Muscle of arm (tissue), 14 donors: ENCODE measurements at places on chromosomes 12 and 14. TPM values are rescaled to one million over a fixed set of nuclear protein-coding genes. Genes with fewer than 3 reads are reported as not detected.

Gene PCED1B
- polyA plus RNA-seq = 0.48 TPM

DNA sequence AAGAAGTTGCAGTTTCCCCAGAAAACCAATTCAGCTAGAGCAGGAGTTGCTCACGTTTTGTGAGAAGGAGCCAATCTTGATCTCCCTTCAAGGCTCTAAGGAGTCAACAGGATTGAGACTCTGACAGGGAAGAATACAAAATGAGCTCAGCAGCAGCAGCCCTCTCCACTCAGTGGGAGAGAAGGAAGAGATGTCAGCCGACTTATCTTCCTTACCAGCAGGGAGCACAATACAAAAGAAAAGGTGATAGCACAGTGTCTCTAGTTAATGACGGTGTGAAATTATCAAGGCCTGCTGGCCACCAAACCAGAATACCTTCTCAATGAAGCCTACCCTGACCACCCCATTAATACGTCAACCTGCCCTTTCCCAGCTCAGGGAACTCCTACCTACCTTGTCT, 223.6 kb upstream of the TMPO start:
- no peak for DNase-seq

DNA sequence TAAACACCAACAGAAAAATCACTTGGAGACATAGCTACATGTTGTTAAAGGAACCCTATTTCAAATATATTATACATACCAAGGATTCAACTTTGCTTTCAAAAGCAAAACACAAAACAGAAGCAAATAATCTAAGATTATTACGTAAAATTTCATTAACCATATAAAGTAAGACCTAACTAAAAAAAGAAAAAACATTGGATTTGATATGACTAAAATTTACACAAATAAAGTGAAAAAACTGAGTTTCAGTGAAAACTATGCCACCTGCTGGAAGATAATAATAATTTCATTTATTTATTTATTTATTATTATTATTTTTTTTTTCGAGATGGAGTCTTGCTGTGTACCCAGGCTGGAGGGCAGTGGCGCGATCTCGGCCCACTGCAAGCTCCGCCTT, 45.2 kb downstream of the WDHD1 start:
- no peak for DNase-seq

DNA sequence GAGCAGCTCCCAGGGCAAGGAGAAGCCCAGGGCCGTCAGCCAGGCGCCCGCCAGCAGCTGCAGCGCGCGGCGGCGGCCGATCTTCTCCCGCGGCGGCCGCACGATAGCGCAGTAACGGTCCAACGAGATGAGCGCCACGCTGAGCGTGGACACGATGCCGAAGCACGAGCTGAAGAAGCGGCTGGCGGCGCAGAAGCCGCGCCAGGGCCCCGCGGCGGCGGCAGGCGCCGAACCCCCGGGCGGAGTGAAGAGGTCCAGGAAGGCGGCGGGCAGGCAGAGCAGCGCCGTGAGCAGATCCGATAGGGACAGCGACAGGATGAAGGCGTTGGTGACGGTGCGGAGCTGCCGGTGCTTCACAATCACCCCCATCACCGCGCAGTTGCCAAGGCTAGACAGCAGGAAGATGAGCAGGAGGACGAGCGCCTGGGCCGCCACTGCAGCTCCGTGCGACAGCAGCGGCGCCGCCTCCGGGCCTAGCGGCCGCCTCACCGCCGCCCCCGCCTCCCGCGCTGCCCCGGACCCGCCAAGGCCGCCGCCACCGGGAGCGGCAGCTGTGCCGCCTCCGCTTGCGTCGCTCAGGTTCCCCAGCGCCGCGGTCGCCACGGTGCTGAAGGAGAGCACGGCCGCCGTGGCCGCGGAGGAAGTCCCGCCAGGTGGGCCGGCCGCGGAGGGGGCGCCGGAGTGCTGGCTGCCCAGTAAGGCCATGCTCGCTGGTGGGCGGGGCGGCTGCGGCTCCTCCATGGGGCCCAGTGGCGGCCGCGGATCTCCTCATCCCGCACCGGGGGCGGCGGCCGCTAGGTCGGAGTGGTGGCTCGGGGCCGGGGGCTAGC, 479 bp downstream of the GPR135 start:
- DNase-seq = peak; percentile 56

- DNase-seq = no peak
Observed at GRCh38 chr14:73170686-73171085, 34.4 kb downstream of the PSEN1 start.

DNA sequence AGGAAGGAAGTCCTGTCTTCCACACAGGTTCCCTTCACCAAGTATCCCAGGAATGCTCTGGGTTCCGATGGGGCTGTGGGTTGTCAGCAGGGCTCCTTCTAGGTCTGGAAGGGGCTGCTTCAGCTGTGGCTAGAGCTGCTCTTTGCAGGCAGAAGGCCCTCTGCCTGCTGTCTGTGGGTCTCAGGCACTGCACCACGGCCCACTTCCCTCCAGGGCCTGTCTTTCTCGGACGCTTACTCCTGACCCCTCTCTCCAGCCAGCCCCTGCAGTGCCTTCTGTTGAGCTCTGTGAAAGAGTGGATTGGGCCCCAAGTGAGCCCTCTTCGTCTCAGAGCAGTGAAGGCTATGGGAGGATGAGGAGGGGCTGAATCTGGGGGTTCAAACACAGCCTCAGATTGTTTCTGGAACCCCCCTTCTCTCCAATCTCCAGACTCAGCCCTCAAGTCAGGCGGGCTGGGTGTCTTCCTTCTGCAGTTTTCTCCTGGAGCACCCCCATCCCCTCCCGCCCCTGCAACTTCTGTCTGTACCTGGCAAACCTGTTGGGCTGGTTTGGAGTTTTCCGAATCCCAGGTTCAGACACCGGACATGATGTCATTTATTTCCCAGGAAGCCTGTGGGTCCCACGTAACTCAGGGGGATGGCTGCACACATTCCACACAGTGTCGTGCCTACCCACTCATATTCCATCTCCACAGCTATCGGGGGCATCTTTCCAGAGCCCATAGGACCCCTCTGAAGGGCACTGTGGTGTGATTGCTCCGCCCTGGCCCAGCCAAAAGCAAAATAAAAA, 24.9 kb upstream of the SPPL3 start:
- no peak for DNase-seq
